ENCODE measurements at places on chromosomes 6 and 20.

DNA sequence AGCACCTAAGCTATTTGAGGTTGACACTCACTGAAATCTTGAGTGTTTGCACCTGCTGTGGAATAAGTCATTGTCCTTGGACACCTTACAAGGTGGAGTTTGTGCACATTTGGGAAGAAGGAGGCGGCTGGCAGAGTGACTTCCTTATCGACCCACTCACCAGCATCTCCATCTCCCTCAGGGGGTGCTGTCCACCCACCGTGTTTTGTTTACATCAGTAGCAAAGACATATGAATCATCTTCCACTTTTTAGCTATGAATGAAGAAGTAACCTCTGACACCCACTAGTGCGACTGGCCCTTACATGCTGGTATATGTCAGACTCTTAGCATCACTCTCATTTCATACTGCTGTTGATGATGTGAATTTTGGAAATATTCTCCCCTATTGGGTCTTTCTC, 119.5 kb upstream of the SGK1 start:
- DNase-seq = no peak

DNA sequence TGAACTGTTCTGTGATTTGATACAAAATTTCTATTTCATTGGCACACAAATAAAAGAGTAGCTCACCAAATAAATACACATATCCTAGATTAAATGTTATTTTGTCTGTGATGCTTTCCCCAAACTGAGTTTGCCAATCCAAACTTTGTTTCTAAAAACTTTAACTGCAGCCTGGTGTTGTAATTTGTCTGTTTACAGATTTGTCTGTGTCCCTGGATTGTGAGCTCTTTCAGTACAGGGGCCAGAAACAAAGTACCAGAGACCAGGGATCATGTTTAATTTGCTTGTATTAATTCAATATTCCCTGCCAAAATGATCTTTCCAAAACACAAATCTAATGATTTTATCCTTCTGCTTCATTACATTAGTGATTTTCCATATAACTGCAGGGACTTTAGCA, 1044.6 kb upstream of the GJE1 start:
- no peak for DNase-seq

- DNase-seq = no peak
Measured at GRCh38 chr6:61562098-61562497, 723.9 kb downstream of the KHDRBS2 start.

GRCh38 chr20:36377348-36378326, 71.5 kb downstream of the DLGAP4 start:
- DNase-seq = no peak

DNA sequence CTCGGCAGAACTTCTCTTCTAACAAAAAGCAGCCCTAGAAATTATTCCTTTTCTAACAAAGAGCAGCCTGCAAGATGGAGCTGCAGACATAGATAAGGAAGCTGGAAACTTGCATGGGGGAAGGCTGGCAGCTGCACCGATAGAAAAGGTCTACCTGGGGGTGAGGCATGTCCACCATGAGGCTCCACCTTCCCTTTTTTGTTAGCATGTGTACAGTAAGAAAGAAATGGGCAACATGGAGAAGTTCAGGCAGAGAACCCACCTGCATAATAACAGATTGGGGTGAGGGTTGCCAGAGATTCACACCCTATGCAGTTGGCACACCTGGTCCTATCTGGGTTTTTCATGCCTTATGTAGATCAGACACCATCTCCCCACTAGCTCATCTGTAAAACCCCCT, 25.4 kb downstream of the ZNF311 start:
- DNase-seq = no peak

- DNase-seq = no peak
Measured at GRCh38 chr20:20211274-20211987, 156.5 kb upstream of the INSM1 start.

DNA sequence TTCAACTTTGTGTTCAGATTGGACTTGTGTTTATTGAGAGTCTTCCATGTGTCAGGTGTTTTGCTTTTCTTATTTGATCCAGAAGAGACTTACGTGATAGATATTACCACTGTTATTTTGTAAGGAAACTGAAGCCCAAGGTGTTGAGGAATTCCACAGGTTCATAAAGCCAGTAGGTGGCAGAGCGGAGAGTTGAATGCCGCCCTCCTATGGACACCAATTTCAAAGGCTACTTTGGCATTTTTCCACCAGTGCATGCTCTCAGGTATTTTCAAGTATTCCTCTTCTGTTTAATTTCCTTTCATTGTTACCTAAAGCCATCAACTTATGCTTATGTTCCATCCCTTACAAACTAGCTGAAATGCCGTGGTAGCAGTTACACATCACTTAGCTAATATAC, 14.0 kb upstream of the COL10A1 start:
- no peak for DNase-seq

- no peak for DNase-seq
Measured at GRCh38 chr6:14422061-14422460, 304.5 kb downstream of the CD83 start.

- DNase-seq = no peak
Measured at GRCh38 chr6:135950669-135951068, 99.2 kb downstream of the PDE7B start.

- no peak for DNase-seq
Measured at GRCh38 chr20:49851231-49851705, 38.6 kb downstream of the SLC9A8 start.

DNA sequence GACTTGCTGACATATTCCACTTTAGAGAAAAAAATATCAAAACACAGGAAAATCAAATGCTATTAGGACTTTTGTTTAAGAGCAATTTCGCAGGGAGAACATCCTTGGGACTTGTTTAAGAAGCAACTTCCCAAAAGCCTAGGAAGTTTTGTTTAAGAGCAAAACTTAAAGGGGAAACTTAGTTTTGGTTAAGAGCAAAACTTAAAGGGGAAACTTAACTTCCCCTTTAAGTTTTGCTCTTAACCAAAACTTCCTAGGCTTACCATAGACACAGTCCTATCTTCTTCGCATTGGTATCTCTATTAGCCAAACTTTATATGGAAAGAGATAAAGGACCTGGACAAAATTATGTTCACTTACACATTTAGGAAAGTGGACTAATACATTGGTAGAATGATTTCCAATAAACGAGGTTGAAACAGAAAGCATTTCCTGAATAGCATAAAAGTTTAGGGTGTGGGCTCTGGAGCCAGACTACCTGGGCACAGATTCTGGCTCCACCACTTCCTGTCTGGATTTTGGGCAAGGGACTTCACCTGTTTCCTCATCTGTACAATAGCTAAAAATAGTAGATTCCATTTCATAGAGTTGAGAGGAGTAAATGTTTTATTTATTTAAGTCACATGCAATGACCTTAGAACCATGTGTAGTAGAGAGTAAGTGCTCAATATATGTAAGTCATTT, 15.7 kb downstream of the PAQR8 start:
- DNase-seq = no peak

DNA sequence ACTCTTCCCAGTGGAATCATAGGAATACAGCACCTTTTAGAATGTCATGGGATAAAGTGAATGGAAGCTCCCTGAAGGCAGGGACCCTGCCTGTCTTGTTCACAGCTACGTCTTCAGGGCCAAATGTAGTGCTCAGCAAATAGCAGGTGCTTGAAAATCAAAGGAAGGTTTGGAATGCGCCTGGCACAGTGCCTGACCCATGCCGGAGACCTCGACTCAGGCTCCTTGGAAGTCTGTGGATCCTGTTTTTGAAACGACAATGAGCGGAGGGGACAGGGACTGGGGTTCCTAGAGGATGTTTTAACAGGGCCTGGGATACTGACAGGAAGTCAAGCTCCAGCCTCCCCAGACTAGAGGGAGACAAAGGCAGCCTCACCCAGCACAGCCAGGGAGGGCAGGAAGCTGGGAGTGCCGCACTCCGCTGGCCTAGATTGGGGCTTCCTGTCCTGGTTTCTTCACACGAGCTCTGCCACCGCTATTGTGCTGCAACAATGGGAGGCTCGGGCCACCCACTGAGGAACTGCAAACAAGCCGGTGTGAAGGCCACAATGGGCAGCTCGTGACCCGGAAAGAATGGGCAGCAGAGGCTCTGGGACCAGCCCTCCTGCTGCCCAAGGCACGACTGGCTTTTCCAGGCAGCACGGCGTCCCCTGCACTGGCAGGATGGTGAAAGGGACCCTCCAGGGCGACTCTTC, 76.7 kb downstream of the PREX1 start:
- peak; percentile 46 for DNase-seq

- no peak for DNase-seq
Measured at GRCh38 chr6:52642368-52642767, 28.5 kb upstream of the TMEM14A start.

DNA sequence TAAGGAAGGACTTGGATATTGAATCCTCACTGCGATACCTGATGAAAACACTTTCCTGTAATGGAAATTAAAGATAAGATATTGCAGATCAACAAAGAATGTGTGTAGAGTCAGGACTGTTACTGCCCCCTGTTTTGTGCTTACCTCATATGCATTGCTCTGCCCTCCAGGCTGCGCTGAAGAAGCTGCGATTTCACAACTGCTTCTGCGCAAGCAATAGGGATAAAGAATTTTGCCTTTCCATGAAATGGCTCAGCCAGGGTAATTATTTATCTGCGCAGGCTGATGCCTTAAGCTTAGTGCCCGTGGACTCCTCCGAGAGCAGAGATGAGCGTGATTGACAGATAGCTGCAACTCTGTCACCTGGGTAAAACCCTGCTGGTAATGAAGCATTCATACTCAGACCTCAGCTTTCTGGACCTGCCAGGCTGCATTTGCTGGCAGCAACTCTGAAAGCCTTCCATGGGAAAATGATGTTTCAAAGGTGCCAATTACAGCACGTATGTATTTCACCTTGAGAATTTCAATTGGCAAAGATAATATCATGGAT, 370.6 kb downstream of the SAMD5 start:
- DNase-seq = no peak

DNA sequence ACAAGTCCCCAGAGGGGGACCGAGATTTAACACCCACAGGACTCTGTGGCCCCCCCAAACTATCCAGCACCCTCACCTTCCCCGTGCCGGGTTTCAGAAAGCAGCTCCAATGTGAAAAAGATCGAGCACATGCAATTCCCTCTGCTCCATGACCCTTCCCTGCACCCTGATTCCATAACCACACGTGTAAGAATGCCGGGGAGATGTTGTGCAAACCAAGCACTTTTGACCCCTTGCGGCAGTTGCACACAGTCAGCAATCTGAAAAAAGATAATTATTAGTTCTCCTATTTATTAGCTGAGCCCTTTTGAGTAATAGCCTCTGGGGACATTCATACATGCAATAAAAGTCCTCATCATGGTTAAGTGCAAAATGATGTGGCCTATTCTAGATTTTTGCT, 13.0 kb downstream of the FOXQ1 start:
- DNase-seq = no peak

DNA sequence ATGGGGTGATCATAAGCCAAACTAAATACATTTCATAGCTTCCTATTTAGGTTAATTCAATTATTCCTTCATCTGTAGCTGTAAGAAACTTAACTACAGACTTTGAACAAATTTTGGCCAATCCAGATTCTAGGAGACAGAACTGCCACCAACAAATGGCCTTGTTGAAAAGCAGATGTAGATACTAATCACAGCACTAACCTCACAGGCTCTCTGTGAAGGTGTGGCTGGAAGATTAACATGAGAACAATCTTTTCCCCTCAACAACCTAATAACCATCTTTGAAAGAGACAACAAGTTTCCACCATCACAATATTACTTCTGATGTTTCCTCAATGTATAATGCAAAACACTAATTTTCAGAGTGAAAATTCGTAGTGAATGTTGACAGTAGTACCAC, 87.8 kb downstream of the SESN1 start:
- DNase-seq = no peak

- no peak for DNase-seq
Measured at GRCh38 chr6:89406141-89406540, 5.9 kb downstream of the RRAGD start.

DNA sequence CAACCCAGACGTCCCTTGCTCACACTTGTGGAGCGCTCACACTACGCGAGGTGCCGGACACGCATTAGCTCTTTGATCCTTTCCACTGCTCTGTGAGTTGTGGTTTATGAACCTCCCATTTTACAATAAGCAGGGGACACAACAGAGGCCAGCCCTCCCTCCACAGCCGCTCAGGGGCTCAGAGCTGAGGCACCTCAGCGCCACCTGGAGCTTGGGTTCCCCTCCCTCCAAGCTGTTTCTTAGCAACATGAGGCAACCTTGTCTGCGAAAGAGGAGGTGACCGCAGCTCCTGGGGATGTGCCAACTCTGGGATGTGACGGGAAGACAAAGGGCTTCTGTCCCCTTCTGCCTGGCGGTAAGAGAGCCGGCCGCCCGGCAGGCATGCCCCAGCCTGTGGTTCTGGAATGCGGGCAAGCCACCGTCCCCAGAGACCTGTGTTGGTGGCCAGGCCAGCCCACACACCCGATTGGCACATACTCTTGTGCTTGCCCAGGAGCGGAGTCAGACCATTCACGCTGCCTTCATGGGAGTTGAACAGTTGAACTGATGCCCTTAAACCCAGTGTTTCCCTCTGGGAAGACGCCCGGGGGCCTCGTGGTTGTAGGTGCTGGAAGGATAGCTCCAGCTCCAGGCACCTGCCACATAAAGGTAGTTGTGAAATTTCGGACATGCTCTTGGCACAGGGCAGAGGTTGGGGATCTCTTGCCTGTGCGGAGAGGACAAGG, 44.5 kb downstream of the RBM38 start:
- no peak for DNase-seq

DNA sequence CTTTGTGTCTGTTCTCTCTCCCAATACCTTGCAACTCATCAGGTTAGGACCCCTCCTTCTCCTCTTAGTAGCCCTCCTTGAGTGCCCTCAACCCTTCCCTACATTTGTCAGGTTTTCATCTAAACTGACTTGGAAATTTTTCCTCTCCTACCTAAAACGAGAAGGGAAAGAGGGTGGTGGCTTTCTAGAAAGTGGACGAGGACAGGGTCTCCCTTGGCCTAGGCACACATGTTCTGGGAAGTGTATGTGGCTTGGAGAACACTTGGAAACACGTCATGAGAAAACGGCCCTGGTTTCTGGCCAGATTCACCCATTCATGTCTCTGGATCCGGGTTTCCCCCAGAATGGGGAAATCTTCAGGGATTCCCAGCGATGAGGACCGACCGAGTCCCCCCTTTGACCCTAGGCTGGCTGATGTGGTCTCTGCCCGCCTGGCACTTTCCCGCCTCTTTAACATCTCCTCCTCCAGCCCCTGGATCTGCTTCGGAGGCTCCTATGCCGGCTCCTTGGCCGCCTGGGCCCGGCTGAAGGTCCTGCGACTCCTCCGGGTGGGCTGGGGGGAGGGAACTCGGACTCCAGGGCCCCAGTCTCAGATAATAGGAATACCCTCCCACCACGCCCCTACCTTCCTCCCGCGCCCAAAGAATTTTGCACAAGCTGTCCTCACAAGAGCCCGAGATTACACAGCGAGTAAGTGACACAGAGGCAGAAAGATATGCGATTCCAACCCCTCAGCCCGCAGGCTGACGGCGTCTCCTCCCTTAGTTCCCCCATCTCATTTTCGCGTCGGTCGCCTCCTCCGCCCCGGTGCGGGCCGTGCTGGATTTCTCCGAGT, 3.0 kb downstream of the PRSS16 start:
- DNase-seq = no peak

DNA sequence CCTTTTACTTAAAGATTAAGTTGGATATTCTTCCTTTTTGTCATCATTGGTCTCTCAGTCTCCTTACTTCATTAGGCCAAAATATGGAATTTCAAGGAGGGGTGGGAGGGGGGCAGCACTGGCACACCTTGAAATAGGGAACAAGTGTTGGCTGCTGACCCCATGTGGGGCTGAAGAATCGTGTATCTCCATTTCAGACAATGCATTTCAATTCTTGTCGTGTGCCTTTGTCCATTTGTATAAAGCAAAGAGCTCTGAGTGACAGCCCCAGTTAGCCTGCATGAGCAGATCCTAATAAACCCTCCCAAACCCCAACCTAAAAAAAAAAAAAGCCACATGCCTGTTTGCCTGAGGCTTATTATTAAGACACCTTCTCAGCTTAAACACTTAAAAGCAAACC, 1.0 kb upstream of the TFAP2D start:
- no peak for DNase-seq

- DNase-seq = no peak
Measured at GRCh38 chr20:23540624-23541023, 27.7 kb downstream of the CST9L start.

All from effector memory CD8-positive, alpha-beta T cell (primary cell).